ENCODE measurements at places on chromosomes 6 and 20.

DNA sequence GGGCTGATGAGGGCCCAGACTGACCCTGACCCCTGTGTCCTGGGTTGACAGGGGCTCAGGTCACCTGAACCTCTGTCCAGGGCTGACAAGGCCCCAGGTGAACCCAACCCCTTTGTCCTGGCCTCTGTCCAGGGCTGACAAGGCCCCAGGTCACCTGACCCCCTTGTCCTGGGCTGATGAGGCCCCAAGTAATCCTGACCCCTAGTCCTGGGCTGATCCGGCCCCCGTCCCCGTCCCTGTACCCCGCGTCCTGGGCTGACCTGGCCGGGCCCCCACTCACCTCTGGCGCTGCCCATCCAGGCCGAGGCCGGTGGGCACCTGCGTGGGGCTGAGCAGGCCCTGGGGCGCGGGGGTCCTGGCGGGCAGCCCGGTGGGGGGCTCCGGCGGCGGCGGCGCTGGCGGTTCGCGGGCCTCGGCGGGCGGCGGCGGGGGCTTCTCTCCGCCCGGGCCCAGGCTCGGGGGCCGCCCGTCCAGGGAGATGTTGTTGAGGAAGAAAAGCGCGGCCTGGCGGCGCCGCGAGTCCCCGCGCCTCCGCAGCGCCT is 379 bp downstream of the CABLES2 start:
- no peak for DNase-seq

DNA sequence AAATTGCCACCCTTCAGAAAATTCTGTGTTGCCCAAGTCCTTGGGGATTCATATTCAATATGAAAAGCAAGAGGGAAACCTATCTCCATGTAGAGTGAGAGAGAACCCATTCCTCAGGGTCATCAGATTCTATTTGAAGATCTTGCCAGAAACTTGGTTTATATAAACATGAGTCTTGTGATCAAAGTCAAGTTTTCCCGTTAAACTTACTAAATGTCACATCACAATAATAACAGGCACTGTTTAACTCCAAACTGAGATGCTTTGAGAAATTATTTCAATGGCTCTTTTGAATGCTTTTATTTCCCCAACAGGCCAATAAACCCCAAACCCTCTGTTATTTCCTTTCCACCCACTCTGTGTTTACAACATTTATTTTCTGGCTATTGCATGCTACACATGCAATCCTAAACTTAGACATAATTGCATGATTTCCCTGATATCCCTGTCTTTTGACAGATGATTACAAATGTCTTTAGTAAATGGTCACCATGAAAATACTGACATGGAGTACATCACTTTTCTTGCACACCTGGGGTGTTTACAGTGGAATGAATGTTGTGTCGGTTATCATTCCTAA is 31.1 kb upstream of the SSTR4 start:
- DNase-seq: no peak

DNA sequence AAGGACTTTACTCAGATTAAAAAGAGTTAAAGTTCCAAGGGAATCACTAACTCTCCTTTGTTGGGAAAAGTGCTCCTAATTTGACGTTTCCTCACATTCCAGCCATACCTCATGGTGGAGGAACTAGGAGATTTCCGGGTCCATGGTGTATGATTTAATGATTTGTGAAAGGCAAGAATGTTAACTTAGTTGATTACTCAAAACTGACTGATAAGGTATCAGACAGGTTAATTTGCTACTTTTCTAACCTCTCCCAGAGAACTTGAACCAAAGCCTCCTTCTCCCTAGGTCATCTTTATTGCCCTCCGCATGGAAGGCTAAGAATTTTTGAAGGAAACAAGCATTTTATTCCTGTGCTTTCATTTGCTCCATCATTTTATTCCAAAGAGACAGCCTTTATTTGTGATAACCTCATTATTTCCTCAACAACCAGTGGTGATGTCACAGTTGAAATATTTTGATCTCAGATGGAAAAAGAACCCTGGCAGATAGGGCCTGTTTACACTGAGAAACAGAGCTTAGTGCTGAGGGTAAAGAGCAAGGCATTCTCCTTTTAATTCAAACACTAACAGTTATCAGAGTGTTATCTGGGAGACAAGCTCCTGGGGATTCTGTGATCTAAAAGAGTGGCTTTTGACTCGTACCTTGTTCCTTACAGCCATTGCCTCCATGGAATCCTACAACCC is 57.4 kb upstream of the BMP2 start:
- no peak for DNase-seq

- no peak for DNase-seq
Measured at GRCh38 chr6:3429211-3429610, 27.6 kb downstream of the SLC22A23 start.

GRCh38 chr6:150099953-150100352 is 31.0 kb upstream of the ULBP3 start:
- DNase-seq: no peak

- no peak for DNase-seq
Measured at GRCh38 chr20:53487461-53488200, 106.0 kb downstream of the ZNF217 start.

GRCh38 chr6:164087870-164088269 is 673.4 kb downstream of the QKI start:
- DNase-seq: no peak

DNA sequence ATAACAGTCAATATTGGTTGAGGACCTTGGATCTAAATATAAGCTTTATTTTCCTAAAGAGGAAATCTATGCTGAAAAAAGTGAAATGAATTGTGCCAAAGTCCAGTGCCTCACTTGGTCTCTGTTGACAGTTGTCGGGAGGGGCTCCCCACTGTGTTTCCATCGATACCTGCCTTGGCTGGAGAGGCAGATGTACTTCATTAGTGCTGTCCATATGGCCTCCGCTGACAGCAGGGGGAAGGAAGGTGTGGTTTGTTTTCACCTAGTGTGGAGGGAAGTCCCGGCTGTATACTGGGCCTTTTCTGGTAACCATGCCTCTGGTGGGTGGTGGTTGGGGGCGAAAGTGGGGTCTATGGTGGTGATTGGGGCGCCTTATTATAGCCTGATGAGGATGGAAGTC is 42.7 kb downstream of the CD2AP start:
- DNase-seq: no peak

GRCh38 chr6:140809694-140810101 is 1323.0 kb upstream of the GJE1 start:
- DNase-seq: no peak

- DNase-seq: no peak
Measured at GRCh38 chr6:136784910-136785746, 7.1 kb downstream of the MAP3K5 start.

GRCh38 chr20:4272225-4272624 is 256.9 kb upstream of the RNF24 start:
- no peak for DNase-seq

DNA sequence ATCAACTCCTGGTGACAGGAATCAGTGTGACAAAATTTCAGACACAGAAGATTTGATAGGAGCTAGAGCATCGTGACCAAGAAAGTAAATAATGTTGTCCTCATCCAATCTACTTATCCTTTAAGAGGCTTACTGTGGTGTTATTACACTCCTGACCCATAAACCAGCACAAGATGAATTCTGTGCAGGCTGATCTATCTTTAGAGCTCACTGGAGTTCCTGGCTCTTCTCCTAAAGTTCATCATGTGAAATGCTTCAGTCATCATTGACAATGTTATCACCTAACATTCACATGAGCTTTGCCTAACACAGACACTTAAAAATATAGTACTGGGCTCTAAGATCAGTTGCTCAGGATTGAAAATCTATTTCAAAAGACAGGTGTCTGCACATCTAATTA is 271.0 kb upstream of the HSF2 start:
- DNase-seq: no peak

DNA sequence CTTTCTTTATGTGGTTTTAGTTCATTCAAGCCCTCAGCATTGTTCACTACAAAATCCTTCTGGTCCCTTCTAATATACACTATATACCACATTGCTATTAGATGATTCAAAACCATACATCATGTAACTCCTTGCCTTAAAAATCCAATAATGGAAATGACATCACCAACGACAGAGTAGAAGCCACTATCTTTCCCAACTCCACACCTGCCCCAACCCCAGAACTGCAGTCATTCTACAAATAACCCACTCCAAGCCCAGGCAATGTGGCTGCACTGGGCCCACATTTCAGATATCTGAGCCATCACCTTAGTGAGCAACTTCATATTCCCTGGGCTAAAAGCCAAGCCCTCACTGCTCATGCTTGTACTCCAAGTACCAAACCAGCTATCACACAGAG is 22.6 kb upstream of the RUNX2 start:
- DNase-seq: no peak
